Stimulated activated CD8-positive, alpha-beta memory T cell treated with anti-CD3 and anti-CD28 coated beads, Interleukin-2, amount 100 ng/mL, for 1 hour (primary cell): ENCODE measurements at places on chromosomes 7 and 10.

GRCh38 chr10:27998178-27998953 lies 513 bp downstream of the ODAD2 start:
- no peak for DNase-seq

DNA sequence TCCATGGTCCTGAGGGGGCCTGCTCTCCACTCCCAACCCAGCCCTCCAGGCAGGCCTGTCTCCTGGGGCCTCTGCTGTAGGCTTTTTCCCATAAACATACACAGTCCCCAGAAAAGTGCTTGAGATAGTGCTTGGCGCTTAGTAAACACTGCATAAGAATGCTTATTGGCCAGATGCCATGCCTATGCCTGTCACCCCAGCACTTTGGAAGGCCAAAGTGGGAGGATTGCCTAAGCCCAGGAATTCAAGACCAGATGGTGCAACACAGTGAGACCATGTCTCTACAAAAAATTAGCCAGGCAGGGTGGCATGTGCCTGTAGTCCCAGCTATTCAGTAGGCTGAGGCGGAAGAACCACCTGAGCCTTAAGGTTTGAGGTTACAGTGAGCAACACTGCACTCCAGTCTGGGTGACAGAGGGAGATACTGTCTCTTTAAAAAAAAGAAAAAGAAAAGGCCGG lies 24.6 kb upstream of the ASL start:
- DNase-seq = no peak

DNA sequence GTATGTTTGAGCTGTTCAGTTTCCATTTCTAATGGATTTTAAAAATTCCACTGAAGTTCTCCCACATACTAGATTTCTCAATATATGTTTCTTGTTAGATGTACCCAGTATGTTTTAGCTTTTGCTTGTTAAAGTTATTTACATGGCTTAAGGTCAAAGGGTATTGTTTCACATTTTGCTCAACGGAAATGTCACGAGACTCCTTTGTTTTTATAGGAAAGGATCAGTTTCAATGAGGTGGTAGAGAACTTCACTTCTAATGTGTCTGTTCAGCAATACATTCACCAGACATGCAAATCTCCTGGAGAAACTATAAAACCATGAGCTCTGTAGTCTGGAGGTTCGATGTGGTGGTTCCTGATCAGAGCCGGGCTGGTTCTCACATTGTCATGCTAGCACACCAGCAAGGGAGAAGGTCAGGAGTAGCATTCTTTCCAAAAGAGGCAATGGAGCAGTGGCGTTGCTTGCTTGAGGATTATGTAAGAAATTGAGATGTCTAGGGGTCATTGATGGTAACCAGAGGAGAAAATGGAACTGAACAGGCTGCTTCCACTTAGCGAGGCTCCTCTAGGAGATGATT lies 114.0 kb downstream of the RAB18 start:
- DNase-seq = no peak

DNA sequence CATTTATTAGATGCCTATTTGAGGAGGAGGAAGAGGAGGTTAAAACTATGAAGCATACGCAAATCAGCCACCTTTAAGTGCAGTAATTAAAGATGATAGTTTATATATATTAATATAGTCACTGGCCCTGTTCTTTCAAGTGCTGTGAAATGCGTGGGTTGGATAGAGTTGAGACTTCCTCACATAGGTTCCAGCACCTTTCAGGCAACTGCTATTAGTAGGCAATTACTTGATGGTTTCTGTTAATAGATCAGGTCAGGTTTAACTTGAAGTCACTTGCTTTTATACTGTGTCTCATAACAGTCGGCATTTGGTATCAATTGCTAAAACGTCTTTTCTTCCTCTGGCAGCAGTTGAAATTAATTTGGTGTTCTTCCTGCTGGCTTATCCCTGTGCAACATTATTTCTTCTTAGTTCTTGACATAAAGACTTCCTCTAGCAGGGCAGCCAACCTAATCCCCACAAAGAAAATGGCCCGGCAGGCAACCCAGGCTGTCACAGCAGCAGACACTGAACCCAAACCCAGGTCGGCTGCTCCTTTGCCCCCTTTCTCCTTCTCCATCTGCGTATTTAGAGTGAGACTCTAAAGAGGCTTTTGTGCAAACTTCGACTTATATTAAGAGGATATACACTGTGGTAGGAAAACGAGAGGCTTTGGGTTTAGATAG lies 35.3 kb upstream of the BET1 start:
- no peak for DNase-seq

GRCh38 chr7:95861041-95861440 lies 88.7 kb downstream of the DYNC1I1 start:
- DNase-seq = no peak

DNA sequence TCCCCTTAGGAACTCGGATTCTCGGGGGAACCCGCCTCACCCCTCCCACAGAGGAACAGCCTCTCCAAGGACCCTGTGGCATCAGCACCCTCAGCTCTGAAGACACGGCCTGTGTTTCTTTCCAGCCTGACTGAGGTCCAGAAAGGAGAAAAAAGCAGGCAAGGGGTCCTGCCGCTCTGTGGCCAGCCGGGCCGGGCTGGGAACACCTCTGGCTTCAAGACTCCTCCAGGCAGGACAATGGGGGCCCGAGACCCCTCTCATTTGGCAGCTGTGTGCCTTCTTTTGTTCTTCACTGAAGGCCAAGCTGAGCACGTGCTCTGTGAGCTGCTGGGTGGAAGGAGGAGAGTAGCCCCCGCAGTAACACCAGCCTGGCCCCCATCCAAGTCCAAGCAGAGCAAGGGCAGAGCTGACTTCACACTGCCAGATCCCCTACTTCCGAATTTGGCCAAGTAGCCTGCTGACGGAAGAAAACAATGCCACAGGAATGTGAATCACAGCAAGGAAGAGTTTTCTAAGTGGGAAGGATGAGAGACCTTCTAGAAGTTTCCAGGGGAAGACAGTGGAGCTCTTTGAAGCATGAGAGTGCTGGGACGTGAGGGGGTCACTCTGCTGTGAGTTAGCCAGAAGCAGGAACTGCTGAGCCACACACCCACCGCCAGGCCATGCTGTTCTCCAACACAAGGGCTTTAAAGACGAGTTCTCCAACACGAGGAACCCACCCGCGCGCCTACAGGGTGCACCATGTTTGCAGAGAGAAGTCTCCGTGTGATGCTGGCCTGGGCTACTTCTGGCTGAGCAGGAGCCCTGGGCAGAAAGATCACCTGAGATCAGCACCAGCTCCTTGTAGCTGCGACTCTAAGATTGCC lies 3.1 kb downstream of the CNPY1 start:
- no peak for DNase-seq

GRCh38 chr7:100571829-100572116 lies 1.9 kb downstream of the SAP25 start:
- DNase-seq = no peak

- DNase-seq = no peak
Measured at GRCh38 chr7:42227936-42228591, 8.9 kb downstream of the GLI3 start.

DNA sequence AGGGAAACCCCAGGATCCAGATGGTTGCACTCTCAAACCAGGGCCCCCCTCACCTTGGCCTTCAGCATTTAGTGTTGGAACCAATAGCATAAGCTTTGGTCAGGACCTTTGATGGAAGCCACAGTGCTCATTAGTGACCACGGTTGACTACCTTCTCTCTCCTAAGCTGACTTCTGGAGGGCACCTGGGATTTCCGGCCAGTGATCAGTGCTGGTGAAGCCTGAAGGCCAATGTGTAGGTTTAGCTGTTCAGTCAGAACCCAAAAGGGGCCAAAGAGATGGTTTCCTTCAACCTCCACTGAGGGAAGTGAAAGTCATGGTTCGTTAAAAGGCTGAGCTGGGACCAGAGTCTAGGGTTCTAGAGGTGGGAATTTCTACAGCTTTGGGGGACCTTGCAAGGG lies 46.4 kb downstream of the TCF7L2 start:
- no peak for DNase-seq

GRCh38 chr10:34966040-34966439 lies 124.1 kb downstream of the CUL2 start:
- no peak for DNase-seq

DNA sequence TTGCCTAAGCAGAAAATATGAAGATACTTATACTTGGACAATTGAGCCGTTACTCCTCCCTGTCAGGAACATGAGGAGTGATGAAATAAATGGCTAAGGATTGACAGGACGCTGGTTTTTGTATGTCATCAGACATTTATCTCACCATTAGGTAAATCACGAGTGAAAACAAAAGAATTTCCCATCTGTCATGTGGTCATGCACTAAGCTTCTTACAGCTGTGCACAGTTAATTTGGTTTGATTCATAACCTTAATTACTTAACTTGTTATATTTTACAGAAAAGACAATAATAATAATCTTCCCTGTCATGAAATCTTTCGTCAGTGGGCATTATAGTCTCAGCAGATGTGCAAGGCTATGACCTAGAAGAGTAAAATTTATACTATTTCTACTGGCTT lies 266.5 kb downstream of the HGF start:
- DNase-seq = no peak

DNA sequence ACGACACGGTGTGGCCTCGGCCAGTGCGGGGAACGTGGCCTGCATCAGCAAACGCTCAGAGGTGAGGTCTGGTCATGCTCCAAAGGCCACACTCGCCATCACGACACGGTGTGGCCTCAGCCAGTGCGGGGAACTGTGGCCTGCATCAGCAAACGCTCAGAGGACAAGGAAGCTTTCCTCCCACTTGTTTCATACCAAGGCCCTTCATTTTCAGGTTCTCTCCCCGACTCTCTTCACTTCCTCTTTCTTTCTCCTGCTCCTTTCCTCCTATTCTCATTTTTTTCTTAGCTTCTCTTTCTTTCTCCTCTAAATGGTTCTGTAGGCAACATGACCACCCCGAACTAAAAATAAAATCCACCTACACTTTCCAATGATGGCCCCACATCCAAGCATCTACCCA lies 384.4 kb upstream of the SHH start:
- DNase-seq = no peak

GRCh38 chr7:101681170-101682007 lies 52.3 kb upstream of the MYL10 start:
- DNase-seq = no peak

GRCh38 chr7:3358991-3359390 lies 57.9 kb downstream of the SDK1 start:
- DNase-seq = no peak

DNA sequence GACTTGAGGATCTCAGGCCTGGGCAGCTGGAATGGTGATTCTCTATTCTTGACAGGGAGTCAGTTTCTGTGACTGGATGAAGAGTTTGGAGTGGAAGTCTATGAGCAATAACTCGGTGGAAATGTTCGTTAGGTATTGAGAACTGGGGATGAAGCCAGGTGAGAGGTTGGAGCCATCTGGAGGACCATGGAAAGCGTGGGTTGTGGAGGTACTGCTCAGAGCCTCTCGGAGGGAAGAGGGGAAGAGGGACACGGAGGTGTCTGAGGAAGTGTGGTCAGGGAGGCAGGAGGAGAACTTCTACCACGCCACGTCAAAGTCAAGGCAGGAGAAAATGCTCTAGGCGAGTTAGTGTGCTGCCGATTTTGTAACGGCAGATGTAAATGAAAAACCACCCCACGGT lies 430.7 kb downstream of the DPP6 start:
- DNase-seq = no peak

GRCh38 chr7:139711991-139712743 lies 65.6 kb downstream of the HIPK2 start:
- DNase-seq = no peak

- no peak for DNase-seq
Measured at GRCh38 chr7:135147899-135148721, at the start of gene TMEM140. Gene TMEM140 (plus strand): TSS chr7:135148072. CDS start chr7:135164442, 16,370 bp downstream.

DNA sequence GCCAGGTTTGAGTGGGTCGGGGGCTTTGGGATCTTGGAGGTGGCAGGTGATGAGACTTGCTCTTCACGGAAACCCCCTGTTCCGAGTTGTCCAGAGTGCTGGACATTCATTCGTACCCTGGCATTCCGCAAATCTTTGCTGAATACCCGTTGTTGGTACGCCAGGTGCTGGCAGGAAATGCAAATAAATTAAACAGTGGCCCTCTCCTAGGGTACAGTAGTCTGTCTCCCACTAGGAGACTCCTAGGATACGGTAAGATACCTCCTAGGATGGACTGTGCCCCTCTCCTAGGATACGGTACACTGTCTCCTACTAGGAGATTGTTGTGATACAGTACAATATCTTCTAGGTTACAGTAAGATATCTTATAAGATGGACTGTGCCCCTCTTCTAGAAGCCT lies 544 bp downstream of the SEC23IP start:
- DNase-seq = no peak

- no peak for DNase-seq
Measured at GRCh38 chr7:30662431-30662939, 19.8 kb downstream of the CRHR2 start.

DNA sequence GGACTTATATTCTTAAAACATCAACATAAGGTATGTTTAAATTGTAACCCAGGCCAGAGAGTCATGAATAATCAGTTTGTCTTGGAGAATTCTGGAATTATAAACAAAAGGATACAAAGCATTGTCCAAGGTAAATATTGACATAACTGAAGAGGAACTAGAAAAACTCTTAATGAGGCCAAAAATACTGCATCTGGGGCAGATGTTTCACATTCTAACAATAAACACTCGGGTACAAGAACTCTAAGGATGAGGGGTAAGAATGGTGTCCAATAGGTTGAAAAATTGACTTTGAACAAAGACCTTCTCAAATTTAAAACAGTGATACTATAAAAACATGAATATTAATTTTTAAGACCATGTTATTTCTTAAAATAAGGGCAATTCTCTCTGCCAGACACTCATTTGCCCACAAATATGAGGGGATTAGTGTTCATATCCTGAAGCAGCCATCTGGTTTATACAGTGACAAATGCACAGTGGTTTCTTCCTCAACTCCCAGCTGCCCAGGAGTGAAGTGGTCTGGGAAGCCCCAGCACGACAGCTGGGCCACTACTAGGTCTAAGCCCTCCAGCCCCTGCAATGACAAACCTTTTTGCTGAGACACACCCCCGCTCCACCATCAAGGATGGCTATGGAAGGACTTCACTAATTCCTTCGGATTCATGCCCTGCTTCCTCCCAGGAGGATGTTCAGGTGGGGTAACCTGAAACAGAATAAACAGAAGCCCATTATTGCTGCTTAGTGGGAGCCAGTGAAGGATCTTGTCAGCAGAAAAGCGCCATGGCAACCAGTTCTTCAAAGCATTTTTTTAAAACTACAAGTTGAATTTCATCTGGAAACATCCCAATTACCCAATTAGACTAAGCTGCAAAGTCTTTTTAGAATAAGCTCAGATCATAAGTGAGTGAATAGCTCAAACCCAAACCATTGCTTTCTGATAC lies 107.5 kb upstream of the ARID5B start:
- no peak for DNase-seq

- DNase-seq = no peak
Measured at GRCh38 chr7:113880559-113880958, 38.2 kb downstream of the PPP1R3A start.

DNA sequence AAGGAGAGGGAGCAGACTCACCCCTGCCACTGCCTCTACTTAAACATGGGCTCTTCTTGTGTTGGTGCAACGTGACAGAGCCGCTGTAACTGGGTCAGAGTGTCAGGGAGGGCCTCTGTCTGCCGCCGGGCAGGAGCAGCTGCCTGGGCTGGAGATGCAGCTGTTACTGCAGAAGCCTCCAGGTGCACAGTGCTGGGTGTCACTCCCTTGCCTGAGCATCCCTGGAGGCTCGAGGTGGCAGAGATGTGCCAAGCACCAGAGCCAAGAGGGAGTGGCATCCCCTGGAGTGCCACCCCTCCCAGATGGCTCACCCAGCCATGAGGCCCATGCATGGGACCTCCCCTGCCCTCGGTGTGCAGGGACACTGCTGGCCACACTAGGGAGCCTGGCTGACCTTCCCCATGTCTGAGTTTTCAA lies 145.7 kb downstream of the PRPF18 start:
- no peak for DNase-seq

GRCh38 chr7:155705623-155706360 lies 61.3 kb downstream of the RBM33 start:
- no peak for DNase-seq
